ENCODE measurements at places on chromosomes 2 and 18.

GRCh38 chr2:217058791-217059755 lies 199.2 kb upstream of the TNP1 start:
- no peak for DNase-seq

GRCh38 chr2:44195714-44196113 lies 27.0 kb downstream of the PPM1B start:
- DNase-seq: no peak

DNA sequence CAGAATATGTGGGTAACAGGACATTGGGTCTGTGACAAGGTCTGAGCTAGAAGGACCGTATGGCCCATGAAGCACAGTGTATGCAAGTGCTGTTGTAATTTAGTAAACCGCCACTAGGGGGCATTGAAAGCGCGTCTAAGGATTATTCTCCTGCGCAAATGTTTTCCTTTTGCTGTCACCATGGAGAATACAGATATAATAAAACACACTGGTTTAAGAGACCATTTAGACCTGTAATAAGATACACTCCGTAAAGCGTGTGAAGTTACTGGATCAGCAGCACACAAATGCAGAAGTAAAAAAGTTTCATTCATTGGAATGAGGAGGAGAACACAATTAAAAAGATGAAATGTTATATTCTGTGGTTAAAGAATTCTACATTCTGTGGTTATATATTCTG lies 272.4 kb downstream of the AGAP1 start:
- DNase-seq: peak; percentile 66

- DNase-seq: peak; percentile 47
Observed at GRCh38 chr18:13272416-13272815, 53.9 kb downstream of the LDLRAD4 start.

- DNase-seq: no peak
Observed at GRCh38 chr2:190759749-190760213, 110.9 kb downstream of the NAB1 start.

DNA sequence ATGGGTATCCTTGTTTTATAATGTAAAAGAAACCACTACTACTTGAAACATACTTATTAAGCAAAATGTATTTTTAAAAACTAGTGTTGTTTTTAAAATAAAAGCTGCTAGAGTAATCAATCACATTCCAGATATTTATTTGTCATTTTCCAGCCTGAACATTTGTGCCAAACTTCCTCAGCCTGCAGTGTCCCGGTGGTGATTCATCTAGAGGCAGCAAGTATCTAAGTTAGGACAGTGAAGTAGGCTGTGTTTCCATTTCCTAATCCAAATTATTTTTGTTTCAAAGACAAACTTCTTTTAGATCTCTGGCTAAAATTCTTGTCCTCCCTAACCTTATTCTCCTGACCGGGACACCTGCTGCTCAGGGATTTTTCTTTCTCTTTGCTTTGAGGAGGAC lies 12.8 kb upstream of the GCG start:
- DNase-seq: no peak

- no peak for DNase-seq
Observed at GRCh38 chr18:13530879-13531387, 195.4 kb downstream of the FAM210A start.

GRCh38 chr2:1638281-1638860 lies 105.9 kb downstream of the PXDN start:
- no peak for DNase-seq

GRCh38 chr18:49846361-49846662 lies 33.0 kb upstream of the ACAA2 start:
- no peak for DNase-seq

GRCh38 chr18:25827961-25828561 lies 262.4 kb downstream of the SS18 start:
- DNase-seq: no peak

GRCh38 chr2:55896633-55897032 lies 26.9 kb downstream of the EFEMP1 start:
- DNase-seq: no peak

GRCh38 chr2:240472078-240472790 lies 36.8 kb downstream of the GPC1 start:
- DNase-seq: no peak

DNA sequence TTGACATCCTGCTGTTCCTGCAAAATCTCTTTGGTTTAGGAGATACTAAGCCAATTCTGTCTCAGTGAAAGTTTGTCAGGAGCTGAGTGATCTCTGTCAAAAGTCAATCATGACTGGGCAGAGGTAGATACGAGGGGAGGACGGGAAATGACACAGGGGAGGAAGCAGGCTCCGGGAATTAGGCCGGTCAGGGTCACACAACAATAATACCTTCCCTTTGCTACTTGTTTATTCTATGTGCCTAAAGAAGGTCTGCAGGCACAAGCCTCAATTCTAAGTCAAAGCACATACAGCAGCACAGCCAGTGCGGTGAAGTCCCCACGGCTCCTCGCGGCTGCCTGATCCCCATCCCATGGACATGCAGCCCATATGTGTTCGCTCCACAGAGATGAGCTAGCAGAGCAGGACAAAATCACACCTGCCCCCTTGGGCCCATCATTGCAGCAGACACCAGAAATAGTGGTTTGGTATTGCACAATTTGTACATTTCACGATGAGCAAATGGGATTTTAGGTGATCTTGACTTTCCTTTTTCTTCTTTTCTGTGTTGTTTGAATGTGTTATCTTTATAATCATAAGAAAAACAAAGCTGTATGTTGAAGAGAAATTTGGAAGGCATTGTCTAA lies 141.4 kb downstream of the VAPA start:
- DNase-seq: no peak

DNA sequence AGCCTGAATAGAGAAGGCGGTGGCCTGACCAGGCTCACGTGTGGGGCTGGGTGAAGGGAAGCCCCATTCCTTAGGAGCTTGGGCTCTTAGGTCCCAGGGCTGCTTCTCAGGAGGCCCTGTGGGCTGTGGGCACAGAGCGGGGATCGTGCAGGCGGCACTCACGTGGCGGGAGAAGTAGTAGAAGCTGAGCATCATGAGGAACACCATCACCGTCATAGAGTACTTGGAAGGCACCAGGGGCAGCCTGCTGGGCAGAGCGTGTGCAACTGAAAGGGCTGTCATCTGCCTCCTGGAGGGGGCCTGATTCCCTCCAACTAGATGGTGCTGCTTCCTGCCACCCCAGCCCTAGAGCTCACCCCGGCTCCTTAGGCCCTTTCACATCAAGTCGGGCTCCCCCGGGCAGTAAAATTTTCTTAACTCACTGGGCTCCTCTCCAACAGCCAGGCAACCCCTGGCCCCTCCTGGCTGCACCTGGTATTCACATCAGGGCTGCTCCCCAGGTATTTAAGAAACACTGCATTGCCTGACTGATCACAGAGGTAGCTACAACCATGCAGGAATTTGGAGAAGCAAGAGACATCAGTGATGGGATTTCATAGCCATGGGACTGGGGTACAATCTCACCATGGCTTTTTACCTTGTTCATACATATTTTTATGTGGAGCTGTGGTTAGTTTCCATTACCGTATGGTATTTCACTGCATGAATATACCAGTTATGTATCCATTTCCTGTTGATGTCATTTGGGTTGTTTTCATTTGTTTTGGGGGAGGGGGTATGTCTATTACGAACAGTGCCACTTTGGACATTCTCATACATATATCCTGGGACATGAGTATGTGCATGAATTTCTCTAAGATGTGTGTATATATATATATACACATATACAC lies 32.9 kb downstream of the CENPO start:
- DNase-seq: peak; percentile 50

DNA sequence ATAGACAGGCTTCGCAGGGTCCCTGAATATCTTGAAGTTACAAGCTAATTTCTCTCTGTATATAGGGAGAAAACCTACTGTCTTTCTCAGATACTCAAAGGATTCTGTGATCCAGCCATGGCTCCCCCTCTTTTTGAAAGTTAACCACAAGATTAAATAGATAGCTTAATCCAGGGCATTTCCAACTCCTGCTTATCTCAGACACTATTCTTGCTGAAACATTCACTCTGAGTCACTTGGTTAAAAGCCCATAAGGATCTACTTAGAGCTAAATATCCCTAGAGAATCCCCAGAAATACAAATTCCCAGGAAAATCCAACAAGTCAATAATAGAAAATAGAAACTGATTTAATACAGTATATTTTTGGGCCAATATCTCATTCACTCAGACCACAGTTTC lies 179.1 kb upstream of the LYPD1 start:
- DNase-seq: no peak

GRCh38 chr18:76406791-76407190 lies 88.3 kb downstream of the ZNF516 start:
- DNase-seq: no peak

GRCh38 chr2:136214307-136215200 lies 96.6 kb upstream of the CXCR4 start:
- DNase-seq: no peak

- DNase-seq: no peak
Observed at GRCh38 chr2:24253303-24253919, 78.6 kb downstream of the FAM228A start.

GRCh38 chr2:145091967-145092366 lies 572.0 kb upstream of the ZEB2 start:
- DNase-seq: no peak

DNA sequence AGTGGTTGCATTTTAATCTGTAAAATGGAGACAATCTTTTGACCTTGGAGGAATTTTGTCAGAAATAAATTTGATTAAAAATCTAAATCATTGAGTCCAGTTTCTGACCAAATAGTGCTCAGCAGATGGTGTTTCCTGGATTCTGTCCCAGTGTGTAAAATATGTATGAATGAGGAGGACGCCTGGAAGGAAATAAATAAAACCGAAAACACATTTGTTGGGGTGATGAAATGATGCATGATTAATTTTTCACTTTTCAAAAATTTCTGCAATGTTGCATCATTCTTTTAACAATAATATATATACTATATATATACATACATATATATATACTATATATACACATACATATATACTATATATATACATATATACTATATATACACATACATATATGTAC lies 261.1 kb upstream of the TRIB2 start:
- DNase-seq: no peak

GRCh38 chr18:70116949-70117348 lies 88.5 kb downstream of the RTTN start:
- DNase-seq: no peak

DNA sequence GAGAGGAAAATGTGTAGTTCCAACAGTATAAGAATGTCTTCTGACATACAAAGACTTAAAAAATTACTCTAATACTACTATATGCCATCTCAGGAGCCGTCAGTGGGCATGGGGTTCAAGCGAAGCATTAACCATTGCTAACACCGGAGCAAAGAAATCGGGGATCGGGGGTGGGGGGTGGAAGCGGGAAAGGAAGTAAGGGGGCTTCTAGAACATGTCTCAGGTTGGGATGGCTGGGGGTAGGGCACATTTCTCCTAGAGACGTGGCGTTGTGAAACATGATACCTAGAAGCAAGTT lies 702 bp downstream of the LMAN1 start:
- no peak for DNase-seq

DNA sequence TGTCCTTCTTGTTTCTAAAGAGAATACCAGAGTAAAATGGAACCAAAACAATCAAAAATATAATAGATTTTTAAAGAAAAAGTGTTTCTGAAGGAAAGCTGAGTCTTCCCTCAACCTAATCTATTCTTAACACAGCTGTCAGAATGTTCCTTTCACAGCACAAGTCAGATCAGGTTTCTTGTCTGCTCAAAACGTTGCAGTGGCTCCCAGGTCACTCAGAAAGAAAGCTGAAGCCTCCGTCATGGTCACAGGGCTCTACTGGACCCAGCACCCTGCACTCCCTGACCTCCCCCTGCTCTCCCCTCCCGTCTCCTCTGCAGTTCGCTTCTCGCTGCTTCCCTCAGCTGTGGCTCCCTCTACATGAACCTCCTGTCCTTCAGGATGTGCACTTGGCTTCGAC lies 90.7 kb upstream of the PTPRM start:
- no peak for DNase-seq

DNA sequence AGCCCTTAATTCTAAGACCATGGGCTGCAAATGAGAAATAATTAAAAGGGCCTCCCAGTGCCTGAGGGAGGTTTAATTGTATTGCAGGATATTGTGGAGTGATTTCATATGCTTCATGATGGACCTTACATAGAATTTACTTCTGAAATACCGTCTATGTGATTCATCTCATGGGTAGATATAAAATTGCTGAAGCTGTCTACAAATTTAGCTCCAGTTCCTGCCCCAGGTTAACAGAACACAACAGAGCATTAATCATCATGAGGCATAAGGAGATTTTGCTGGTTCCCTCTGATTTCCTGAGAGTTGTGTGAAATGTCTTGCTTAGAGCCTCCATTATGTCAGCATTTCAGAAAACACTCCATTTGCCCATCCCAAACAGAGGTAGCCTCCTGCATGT lies 770 bp downstream of the UPP2 start:
- no peak for DNase-seq

DNA sequence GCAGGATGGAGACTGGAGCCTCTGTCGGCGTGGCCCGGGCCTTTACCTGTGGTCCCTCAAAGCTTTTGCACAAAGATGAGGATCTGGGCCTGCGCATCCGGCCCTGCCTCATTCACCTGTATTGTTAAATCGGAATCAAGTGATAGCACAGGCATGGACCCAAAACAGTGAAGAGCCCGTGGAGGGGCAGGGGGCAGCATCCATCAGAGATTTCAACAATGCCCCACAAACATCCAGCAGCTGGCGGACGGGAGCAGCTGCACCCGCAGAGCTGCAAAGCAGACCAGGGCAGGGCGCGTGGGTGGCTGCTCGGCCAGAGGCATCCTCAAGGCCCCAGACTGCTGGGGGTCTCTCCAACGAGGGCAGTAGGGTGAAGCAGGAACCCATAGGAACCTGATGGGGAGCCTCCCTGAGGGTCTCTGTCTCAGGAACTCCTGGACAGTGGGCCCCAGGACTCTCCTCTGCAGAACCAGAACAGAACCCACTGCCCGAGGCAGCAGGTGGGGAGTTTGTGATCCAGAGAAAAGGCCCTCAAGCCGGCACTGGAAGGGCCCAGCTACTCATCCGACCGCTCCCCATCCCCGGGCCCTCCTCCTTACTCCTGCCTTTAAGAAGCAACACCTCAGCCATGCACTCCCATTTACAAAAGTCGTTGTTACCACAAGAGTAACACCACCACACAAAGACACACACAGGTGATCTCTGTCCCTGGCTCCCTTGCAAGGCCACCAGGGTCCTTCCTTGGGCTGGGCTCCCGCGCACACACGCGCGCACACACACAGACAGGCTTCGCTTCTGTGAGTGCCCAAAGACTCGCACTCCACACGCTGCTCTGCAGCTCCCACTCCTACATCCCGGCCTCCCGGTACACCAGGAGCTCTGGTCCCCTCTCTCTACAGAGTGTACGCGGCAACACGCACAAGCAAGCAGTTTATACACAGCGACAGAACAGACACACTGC lies 28.8 kb downstream of the HDAC4 start:
- no peak for DNase-seq

- DNase-seq: no peak
Observed at GRCh38 chr2:99974275-99974674, 168.1 kb downstream of the AFF3 start.

DNA sequence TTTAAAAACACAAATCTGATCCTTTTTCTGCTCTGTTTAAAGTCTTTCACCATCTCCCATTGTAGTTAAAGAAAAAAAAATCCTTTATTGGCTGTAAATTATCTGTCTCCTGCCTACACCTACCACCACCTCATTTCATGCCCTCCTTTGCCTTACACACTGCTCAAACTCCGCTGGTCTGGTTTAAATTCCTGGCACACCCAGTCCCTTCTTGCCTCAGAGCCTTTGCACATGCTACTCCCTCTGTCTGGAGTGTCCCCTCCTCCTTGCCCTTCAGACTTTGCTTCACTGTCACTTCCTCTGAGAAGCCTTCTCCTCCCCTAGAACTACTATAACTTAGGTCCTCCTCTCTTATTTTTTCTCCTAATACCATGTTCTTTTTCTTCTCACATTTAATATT lies 49.6 kb downstream of the OSBPL6 start:
- DNase-seq: no peak
